ENCODE measurements at places on chromosomes 7 and 10.

- DNase-seq, result no peak
Observed at GRCh38 chr10:10271639-10272192, 746.0 kb upstream of the CELF2 start.

DNA sequence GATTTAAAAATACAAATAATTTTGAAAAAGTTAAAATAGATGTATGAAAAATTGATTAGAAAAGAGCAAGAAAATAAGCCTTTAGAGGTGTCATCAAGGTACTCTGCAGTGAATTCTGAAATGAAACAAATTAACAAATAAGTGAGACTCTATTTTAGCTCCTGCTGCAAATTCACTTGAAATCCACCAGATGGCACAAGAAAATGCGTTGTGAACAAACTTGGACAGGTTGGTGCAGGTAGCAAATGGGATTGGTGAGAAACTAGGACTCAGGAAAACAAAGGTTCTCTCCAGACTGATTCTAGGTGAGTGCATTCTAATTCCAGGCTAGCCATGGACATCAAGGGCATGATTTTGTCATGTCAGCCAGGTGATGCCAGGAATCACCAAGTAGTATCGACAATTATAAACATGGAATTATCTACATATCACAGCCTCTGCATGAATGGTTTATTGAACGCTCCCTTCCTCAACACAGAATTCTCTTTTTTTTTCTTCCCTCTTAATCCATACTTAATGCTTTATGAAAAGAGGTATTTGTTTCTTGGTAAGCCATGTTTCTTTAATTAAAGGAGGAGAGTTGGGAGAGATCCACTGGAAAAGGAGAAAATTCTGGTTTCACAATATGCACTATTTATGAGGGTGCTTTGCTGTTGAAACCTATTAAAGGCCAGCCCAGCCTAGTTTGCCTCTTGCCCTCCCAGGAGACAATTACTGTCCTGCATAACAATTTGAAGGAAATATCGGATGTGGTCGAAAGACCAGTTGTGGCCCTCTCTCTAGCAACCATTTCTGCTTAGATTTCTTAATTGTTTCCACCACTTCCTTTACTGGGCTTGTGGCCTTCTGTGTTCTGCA is 118.1 kb downstream of the ZNF365 start:
- peak; percentile 60 for DNase-seq

DNA sequence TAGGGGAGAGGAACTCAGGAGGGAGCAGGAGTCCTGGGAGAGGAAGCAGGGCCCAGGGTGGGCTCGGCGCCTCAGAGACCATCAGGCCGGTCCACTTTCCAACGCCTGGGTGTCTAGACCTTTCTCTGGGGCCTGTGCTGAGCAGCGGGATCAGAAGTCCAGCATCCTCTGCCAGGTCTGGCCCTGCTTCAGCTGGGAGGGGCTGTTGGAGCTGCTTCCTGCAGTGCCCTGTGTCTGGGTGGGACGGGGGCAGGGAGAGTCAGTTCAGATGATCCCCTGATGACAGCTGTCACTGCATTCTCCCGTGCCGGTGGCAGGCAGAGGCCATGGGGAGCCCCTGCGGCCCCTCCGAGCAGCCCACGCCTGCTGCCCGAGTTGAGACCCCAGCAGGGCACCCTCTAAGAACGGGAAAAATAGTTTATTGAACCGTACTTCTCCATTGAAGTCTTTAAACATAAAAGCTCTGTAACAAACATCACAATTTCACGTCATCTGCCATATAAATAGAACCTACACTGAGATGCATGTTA is 23.3 kb downstream of the AP5Z1 start:
- no peak for DNase-seq

- DNase-seq, result no peak
Observed at GRCh38 chr10:113337142-113337541, 215.7 kb upstream of the HABP2 start.

GRCh38 chr10:90480466-90480865 is 377.4 kb downstream of the HTR7 start:
- no peak for DNase-seq

DNA sequence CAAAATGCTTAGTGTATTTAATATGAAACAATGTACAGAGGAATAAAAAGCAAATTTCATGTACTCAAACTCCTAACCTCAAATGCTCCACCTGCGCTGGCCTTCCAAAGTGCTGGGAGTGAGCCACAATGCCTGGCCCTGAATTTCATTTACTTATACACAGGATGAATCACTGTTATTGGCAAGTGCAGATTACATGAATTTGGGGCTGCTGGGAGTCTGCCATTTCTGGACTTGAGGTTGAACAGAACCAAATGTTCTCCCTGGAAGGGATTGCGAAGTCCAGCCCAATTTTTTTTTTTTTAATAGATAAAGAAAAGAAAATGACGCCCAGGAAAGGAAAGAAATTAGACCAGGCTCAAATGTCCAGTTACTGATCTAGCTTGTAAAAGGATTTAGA is 6.8 kb upstream of the CSTF2T start:
- peak; percentile 59 for DNase-seq

- no peak for DNase-seq
Observed at GRCh38 chr7:44618753-44619152, 12.3 kb downstream of the OGDH start.

GRCh38 chr10:58019863-58020537 is 247.7 kb downstream of the IPMK start:
- DNase-seq, result no peak

DNA sequence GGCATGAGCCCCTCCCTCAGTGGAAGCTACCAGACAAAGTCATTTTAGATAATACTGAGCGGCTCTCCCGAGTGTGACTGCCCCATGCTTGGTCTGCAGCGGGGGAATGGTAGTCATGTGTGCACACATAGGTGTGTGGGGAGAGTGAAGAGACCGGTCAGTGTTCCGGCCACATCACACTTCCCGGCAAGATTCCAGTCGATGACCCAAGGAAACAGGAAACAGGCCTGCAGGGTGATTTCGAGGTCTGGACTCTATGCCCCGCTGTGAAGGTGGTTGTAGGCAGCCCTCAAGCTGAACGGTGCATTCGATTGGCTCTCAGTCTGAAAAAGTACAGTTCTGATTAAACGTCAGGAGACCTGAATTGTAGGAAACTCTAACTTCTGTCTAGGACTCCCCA is 73.2 kb downstream of the SYPL1 start:
- DNase-seq, result no peak

DNA sequence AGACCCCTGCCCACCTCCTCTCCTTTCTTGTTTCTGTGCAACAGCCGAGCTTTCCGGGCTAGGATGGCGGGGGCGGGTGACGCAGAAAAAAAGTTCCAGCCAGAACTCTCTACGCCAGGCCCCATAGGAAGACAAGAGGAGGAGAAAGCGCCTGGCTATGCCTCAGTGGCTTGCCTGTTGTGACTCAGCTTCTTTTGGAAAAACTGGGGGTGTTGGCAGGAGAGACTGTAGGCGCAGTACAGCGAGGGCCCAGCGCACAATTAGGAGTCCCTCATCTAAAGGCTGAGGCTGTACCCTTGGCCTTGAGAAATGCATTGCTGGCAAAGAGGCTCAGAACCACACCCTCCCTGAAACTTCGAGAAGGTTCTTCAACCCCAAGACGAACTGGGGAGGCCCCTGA is 28.0 kb upstream of the KPNA7 start:
- DNase-seq, result no peak

- peak; percentile 98 for DNase-seq
Observed at GRCh38 chr10:14397066-14397465, 66.3 kb upstream of the FRMD4A start.

GRCh38 chr7:99733448-99733847 is 1.5 kb downstream of the CYP3A7 start:
- no peak for DNase-seq

- no peak for DNase-seq
Observed at GRCh38 chr10:77744245-77744644, 106.6 kb upstream of the KCNMA1 start.

DNA sequence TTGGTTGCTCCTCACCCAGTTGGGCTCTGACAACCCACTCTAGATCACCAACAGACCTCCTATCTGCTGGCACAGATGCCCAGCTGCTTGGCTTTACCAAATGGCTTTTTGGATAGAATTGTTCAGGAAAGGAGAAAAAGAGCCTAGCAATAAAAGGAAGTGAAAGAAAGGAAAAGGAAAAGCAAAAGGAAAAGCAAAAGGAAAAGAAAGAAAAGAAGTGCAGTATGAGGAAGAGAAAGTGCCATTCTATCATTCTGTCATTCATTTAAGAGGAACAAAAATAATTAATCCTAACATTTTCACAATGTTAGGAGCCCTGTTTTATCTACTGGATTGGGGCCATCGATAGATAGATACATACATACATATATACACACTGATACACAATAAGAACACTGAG is 353.6 kb downstream of the THSD7A start:
- no peak for DNase-seq

DNA sequence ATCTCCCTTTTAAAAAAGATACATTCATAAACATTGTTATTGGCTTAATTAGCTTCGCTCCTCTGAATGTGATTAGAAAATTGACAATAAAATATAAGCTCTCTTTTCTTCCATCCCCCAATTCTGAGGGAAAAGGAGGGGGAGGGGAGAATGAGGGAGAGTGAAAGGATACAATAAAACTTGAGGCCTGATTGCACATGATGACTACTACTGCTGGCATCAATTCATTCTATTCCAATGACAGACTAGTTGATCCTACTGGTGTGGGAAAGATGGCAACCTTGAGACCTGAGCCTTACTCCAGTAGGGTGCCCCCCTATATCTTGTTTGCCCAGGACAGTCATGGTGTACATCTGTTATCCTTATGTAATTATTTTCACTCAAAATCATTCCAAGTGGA is 4.5 kb upstream of the IQUB start:
- no peak for DNase-seq

GRCh38 chr10:27680006-27680557 is 65.5 kb downstream of the MKX start:
- DNase-seq, result no peak

DNA sequence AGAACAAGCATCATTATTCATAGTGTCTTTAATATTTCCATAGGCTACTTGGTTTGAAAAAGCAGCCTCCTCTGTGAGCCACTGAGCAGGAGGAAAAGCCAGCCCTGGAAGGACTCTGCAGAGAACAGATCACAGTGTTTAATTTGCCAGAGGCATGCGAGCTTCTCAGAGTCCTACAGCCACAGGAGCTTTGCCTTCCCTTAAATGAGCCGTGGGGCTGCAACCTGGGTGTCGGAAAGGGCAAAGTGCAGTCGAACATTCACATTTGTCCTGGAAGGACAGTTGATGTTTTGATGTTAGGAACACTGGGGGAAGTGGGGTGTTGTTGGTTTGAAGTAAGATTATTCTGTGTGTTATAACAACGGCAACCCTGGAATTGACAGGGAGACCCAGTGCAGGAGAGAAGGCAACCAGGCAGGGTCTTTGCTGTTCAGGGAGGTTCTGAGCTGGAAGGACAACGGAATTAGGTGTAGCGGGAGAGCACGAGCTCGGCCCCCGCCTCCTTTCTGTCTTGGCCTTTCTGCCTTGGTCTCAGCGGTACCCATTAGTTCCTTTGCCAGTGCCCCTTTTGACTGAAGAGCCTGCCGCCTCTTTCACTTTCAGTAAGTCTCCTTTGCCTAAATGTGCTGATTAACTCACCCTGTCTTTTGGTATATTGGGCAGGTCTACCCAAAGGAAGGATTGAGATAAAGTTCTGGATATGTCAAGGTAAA is 192.3 kb upstream of the PITRM1 start:
- no peak for DNase-seq

DNA sequence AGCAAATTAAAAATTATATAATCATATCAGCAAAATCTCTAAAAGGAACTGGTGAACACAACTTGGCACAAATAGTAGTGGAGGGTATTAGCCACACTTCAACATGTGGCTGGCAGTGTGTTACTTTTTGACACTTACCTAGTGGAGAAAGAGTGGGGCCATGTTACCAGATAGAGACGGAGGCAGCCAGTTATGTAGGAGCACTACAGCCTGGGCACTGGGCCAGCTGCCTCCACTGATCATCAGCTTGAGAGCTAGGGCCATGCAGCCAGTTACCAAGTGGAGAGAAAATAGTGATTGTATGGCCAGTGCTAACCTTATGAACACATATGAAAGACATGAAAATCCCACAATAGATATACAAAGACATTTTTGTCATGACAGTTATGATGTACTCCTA is 243.1 kb downstream of the CTNNA3 start:
- no peak for DNase-seq

- no peak for DNase-seq
Observed at GRCh38 chr10:24894309-24894708, 58.1 kb downstream of the PRTFDC1 start.

DNA sequence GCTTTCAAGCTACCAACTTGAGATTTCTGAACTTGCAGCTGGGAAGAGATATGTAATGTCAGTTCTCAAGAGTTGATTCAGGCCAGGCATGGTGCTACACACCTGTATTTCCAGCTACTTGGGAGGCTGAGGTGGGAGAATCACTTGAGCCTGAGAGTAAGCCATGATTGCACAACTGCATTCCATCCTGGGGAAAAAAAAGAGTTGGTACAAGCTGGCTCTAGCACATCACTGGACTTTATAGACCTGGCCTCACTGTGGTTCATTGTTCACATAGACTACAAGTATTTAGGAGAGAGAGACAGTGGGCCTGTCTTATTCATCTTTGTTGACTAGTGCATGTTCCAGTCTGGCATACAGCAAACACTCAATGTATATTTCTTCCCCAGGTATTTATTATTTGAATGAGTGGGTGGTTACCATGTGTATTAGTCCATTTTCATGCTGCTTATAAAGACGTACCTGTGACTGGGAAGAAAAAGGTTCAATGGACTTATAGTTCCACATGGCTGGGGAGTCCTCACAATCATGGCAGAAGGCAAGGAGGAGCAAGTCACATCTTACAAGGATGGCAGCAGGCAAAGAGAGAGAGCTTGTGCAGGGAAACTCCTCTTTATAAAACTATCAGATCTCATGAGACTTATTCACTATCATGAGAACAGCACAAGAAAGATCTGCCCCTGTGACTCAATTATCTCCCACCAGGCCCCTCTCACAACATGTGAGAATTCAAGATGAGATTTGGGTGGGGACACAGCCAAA is 176.5 kb downstream of the PFKFB3 start:
- DNase-seq, result no peak

DNA sequence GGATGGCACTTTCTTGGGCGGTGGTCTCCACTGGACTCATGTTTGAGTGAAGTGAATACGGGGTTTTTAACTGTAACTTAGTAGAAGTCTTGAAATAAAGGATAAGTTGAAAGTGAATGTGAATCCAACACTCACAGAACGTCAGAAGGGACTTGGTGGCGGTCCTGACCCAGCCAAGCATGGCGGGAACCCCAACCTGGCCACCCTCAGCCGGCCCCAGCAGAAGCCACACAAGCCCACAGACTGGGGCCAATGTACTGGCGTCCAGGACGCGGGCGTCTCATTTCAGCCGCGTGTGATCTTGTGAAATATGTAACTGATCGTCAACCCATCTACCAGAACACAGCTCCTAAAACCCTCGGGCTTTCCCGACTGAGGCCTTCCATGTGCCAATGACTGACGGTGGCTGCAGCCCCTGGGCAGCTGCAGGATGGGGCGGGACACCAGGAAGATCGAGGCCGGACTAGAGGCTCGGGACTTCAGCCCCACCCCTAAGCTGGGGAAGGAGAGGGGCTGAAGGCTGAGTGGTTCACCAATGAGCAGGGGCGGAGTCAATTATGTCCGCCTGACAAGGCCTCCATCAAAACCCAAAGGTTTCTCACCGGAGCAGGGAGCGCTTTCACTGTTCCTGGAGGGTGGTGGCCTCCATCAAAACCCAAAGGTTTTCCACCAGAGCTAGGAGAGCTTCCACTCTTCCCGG is 161.5 kb downstream of the MAD1L1 start:
- DNase-seq, result no peak
